EH (cell line): ENCODE measurements at places on chromosomes 3 and 15.

DNA sequence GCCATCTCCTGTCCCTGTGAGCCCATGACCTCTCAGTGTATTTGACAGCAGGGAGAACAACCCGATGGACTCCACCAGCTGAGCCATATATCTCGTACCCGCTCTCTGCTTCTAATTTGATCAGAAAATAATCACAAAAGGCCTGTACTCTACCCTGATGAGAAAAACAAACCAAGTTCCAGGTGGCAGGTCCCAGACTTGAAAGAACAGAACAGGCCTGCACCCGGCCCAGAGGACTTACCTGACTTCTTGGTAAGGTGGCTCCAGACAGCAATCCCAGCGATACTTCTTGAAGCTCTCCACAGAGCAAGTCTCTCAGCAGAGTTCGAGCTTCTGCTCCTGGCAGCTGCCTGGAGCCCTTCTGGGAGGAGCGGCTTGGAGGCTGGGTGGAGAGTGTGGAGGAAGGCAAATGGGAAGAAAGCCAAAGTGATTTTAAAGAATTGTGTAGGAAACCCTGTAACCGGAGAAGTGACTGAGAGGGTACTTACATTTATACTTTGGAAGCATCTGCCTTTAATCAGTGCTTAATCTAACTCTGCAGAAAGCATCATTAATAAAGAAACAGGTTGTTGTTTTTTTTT is 91.6 kb downstream of the SCN11A start:
- DNase-seq: peak; percentile 14

GRCh38 chr3:46090161-46090591 is 62.9 kb upstream of the XCR1 start:
- DNase-seq: no peak

- DNase-seq: no peak
Measured at GRCh38 chr15:90268415-90268814, 2.9 kb downstream of the NGRN start.

DNA sequence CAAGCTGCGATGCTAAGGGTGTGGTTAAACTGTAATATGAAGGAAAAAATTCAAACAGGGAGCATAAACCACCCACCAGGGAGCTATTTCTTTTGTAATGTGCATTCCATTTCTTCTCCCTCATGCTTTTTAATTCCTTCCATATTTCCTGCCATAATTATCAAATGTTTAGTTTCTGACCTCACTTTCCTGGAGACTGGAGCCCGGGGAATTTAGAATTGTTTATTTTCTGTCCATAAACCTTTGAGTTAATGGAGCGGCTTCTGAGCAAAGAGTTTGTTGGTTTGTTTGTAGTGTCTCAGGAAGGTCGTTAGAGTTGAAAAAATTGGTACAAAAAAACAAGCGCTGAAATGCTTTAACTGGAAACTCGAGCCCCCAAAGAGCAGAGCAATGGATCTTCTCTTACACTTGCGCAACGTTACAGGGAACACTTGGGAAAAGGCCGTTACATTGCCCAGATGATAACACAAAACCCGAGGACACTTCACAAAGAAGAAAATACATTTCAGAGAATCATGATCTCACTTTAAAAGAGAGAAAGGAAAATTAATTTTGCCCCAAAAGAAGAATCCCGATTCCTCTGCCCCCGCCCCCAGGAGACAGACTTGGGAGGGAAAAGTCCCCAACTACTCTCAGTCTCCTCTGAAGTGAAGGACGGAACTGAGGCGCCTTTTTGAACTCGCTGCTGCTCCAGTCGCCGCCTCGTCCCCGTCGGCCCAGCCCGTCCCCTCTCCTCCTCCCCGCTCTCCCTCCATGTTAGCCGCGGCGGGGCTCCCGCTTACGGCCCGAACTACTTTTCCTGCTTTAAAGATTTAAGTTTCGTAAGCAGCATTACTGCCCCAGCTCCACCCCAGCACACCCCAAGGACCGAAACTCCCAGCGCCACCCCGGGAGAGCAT is 842 bp downstream of the FSTL1 start:
- DNase-seq: peak; percentile 92

- no peak for DNase-seq
Measured at GRCh38 chr15:23761386-23761785, 74.3 kb upstream of the NDN start.

DNA sequence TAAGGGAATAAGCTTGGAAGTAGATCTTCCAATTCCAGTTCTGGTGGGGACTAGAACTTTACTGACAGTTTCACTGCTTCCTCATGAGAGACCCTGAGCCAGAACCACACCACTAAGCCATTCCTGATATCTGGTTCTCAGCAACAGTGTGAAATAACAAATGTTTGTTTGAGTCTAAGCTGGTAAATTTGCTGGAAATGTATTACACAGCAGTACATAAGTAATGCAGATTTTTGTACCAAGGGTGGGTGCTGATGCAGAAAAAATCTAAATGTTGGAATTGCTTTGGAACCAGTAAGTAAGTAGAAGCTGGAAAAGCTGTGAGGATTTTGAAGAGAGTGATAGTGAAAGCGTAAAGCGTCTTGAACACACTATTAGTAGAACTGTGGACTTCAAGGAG is 14.4 kb upstream of the AKAP13 start:
- no peak for DNase-seq

DNA sequence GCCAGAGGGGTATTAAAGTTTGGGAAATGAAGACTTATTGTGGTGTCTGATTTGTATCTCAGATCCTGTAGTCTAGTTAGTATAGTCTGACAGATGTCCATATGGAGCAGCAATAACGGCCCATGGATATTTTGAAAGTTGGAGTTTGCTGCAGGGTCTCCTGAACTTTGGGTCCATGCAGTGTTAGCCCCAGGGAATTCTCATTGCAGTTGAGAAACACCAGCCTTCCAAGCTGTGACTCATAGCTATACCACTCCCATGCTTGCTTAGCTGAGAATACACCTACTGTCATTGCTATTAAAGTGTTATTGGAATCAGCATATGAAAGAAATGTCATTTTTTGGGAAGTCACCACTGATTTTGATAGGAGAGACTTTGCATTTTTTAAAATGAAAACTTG is 29.2 kb downstream of the TMOD2 start:
- no peak for DNase-seq

DNA sequence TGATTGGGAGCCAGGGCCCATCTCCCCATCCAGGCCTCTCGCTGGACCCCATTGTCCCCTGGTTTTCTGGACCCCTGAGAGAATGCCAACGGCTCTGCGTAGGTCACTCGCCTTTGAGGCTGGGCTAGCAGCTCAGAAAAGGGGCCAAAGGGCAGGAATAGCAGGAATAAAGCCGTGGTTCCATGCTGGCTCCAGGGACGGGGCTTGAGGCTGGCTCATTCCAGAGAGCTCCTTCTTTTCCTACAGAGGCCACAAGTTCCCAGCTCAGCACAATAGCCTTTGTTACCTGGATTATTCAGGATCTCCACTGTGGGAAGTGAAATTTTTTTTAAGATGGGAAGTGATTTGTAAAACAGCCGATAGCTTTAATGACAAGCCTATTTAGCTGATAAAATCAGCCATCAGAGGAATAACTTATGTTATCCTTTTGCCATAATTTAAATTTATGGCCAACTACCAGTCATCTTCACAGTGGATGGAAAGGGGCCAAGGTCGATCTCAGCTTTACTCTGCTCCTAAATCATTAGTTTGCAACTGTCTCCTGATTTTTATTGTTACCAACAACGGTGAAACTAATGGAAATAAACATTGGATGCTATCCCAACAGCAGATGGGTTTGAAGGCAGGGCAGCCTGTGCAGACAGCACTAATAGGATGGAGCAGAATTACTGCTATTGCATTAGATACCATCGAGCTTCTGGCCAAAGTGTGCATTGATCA is 124.3 kb downstream of the TMEM266 start:
- DNase-seq: no peak

DNA sequence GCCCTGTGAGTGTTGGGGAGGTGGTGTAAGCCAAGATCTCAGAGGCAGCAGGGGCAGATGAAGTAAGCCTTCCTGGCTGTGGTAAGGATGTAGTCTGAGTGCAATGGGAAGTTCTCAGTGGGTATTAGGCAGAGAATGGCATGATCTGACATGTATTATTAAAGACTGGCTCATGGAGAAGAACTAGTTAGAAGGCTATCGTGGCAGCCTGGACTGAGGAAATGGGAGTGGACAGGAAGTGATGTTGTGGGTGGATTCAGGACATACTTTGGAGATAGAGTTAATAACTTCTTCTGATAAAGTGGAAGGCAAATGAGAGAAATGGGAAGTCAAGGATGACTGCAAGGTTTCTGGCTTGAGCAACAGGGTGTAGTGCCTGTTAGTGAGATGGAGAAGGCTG is 250.9 kb upstream of the CFAP20DC start:
- no peak for DNase-seq

- DNase-seq: peak; percentile 25
Measured at GRCh38 chr3:188937389-188937788, 234.4 kb upstream of the TPRG1 start.

DNA sequence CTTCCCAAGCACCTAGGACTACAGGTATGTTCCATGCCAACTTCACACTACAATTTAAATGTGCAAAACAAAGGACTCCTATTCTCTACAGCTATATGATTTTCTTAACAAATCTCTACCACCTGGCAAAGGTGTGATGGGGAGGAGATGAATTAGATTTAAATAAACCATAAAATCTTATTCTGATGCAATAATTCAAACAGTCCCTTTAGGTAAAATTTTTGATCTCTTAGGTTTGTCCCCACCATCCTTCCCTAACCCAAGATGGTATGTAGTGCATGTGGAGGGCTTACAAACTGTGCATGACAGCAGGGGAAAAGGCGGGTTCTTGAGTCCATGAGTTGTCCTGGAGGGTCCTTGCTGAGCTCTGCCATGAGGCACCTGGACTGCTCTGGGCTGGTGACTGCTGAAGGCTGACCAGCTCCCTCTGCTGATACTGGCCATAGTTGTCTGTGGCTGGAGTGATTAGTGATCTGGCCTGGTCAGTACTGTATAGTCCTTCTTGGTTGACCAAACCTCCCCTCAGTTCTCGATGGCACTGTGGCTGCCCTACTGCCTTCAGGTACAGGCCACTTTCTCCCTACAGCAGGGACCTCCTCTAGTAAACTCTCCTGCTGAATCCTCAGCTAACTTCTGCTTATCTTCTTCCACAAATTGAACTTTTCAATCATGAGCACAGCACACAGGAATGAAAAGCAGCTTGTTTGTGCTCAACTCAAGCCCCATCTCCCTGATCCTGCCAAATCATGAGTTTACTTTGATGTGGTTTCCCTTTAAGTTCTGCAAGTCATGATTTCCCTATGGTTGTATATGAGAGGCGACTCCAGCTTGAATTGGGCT is 30.1 kb downstream of the CFAP161 start:
- peak; percentile 64 for DNase-seq

DNA sequence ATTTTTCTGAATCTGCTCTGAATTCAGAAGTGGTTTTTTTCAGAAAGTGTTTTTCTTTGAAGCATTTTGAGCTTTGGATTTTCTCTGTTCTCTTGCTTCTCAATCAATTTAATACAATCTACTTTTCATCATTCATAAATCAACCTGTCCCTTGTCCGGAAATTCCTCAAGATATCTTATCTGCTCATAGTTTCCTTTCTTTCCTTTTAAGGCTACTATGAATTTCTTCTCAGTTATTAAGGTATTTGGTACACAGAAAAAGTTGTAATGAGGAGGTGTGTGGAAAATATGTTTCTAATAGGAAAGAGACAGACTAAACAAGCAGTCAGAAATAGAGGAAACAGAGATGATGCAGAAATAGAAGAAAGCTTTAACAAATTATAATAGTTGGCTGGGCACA is 14.4 kb downstream of the CGGBP1 start:
- no peak for DNase-seq

- DNase-seq: no peak
Measured at GRCh38 chr3:72238801-72239200, 453.9 kb upstream of the PROK2 start.

DNA sequence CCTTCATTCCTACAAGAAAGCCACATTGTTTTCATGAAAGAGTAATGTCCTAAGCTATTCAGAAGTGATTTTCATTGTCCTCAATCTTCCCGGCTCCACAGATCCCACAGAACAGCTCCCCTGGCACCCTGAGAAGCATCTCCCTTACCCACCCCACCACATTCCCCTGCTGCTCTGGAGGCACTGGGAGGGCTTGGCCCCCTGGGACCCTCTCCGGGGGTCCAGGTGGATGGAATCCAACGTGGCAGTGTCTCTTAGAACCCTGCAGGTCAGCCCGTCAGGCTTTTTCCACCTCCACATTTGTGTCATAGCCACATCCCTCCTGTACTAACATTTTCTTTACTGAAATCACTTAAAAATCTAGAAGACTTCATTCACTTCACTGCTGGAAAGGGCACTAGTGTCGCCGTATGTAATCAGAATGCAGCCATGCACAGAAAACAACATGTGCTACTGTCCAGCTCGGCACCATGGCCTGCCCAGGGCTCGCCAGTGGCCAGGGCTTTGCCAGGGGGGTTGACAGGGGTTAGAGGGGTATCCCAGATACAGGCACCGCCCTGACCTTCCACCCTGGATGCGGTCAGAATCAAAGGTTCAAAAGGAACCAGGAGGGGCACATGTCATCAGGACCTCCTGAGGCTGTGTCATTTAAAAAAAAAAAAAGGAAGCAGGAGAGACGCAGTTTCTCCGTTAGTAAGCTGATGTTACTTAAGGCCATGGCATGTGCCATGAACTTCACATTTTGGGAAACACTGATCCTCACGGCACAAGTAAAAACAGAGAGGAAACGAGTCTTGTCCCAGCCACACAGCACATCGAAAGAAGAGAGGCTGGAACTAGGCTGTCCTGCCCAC is 106.3 kb downstream of the LSM3 start:
- DNase-seq: no peak

- no peak for DNase-seq
Measured at GRCh38 chr15:101174152-101174920, 77.5 kb downstream of the CHSY1 start.

GRCh38 chr3:87856126-87856525 is 202.7 kb downstream of the CGGBP1 start:
- peak; percentile 24 for DNase-seq

DNA sequence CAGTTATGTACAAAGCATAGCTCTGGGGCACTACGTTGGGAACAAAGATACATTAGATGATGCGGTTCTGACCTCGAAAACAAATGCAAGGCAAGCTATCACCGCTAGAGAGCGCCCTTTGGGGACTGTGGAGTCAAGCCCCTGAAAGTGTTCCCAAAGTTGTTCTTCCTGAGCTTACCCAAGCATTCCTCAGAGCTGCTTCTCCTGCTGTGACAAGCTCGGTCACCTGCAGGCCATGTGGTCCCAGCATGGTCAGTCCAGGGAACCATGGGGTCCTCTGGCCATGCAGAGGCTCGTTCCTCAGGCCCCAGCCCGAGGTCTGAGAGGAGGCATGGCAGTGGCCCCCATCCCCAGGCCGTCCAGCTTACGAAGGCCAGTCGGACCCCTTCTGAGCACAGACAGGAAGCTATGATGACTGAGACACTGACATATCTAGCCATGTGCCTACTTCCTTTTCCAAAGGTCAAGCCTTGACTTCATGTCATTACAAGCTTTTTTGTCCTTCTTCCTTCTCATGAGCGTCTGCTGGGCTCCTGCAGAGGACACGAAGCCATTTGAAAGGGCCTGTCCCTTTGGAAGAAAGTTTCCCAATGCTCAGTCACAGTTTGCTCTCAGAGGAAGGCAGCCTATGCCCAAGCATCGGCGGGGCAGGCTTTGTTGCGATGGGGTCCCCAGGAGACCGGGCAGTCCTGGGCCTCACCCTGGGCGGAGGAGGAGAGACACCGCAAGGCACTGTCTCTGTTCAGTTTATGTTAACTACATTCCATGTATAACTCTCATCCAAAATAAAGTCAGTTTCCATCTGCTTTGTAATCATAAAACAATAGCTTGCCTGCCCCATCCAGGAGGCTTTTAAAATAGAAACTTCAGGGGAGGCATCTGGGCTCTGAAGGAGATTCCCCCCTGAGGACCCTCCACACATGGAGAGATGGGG is 79.3 kb downstream of the ATP10A start:
- peak; percentile 50 for DNase-seq
